ENCODE measurements at places on chromosomes 3 and 15.

- DNase-seq = no peak
These were observed 8.7 kb upstream of the ZNF774 start for GRCh38 chr15:90343302-90343790.

- no peak for DNase-seq
These were observed 127.9 kb downstream of the SQOR start for GRCh38 chr15:45762726-45763125.

- no peak for DNase-seq
These were observed 32.4 kb downstream of the CD200R1L start for GRCh38 chr3:112814266-112814665.

- DNase-seq = no peak
These were observed 7.6 kb downstream of the GPD1L start for GRCh38 chr3:32113981-32114545.

GRCh38 chr3:31077826-31078225 is 183.4 kb upstream of the GADL1 start:
- DNase-seq = no peak

DNA sequence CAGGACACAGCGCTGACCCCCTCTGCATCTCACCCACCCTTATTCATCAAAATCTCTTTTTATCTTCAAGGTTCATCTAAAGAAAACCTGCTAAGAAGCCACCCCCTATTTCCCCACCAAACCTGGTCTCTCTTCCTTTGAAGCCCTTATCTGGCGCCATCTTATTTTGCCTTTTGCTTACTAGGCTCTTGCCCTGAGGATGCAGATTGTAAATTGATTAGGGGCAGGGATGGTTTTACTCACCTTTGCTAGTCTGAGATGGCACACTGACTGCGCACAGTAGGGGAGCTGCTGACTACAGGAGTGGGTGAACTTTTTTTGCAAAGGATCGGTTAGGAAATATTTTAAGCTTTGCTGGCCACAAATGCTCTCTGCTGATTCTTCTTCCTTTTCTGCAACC is 78.9 kb upstream of the BHLHE40 start:
- no peak for DNase-seq

- DNase-seq = no peak
These were observed 90.7 kb upstream of the ICE2 start for GRCh38 chr15:60569596-60569995.

- DNase-seq = no peak
These were observed 12.5 kb upstream of the C15orf61 start for GRCh38 chr15:67508407-67508806.

GRCh38 chr3:160635213-160635612 is 41.7 kb upstream of the ARL14 start:
- DNase-seq = no peak

DNA sequence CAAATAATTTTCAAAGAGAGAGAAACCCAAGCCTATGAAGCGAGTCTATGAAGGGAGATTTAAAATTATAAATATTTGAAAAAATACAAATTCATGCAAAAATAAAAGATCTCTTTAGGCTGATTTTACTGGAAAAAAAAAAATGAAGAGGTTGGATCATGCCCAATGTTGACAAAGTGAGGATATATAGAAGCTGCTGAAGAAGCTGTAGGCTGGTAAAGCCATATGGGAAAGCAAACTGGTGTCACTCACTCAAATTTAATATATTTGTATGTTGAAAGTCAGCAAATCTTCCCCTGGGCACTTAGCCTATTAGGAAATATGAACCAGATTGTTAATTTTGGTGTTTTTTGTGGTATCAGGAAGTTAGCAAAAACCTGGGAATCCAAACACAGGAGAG is 61.8 kb upstream of the BCHE start:
- no peak for DNase-seq

GRCh38 chr3:150523538-150523937 is 22.8 kb downstream of the SERP1 start:
- no peak for DNase-seq

GRCh38 chr3:5442786-5443138 is 255.3 kb downstream of the EDEM1 start:
- DNase-seq = no peak

DNA sequence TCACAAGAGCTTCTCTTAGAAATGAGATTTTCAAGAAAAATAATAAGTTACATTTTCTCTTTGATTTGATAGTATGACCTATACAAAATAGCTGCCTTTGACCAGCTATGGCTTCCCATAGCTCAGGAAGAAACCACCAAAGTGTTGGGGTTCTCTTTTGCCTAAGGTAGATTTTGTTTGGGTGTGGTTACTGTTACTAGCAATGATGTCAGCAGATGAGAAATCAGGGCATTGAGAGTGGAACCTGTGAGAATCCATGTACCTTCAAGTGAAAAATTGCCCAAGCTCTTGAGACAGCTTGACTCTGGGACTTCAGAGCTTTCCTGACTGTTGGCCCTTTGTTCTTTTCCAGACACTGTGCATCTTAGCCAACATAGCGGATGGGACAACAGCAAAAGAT is 45.6 kb downstream of the NME9 start:
- no peak for DNase-seq

GRCh38 chr3:178260887-178261565 is 275.2 kb upstream of the KCNMB2 start:
- no peak for DNase-seq

- no peak for DNase-seq
These were observed 339.6 kb upstream of the ROBO2 start for GRCh38 chr3:76700323-76700722.

- DNase-seq = no peak
These were observed 7.7 kb upstream of the AADACL2 start for GRCh38 chr3:151726016-151726415.

GRCh38 chr3:172607305-172608121 is 84.3 kb upstream of the TNFSF10 start:
- no peak for DNase-seq

- no peak for DNase-seq
These were observed 311.2 kb downstream of the RPLP1 start for GRCh38 chr15:69763831-69764230.

DNA sequence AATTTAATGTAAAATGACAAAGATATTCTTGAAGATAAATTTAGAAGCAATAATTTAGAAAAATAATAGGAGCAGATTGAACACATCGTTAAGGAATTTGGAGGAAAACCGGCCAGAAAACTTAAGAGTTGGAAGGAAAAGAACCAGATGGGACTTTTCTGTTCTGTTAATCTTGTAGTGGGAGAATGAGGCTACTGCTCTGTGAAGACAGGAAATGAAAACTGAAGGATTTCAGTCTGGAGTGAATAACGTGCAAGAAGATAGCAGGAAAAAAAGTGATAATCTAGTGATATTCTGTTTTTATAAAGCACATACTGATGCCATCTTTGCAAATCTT is 74.2 kb downstream of the DPPA2 start:
- DNase-seq = no peak

DNA sequence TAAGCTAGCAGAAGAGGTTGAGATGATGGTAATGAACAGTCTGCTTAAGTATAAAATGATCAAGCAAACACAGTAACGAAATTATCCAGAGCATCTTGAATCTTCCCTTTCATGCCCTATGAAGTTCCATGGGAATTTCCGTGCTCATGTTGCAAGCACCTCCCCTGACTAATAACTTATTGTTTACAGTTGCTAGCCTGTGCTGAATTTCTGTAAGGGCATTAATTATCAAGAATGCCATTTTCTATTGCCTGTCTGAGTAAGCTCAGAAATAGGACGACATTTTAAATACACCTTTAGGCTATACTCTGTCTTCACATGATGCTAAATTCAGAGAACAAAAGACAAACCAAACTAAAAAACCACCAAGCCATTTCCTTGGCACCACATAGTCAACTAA is 257.5 kb upstream of the LRTM1 start:
- DNase-seq = no peak

GRCh38 chr3:34056181-34056910 is 257.9 kb downstream of the PDCD6IP start:
- DNase-seq = no peak

GRCh38 chr3:125351152-125351551 is 24.0 kb downstream of the ZNF148 start:
- DNase-seq = no peak

GRCh38 chr3:157043771-157044170 is 116.2 kb downstream of the CCNL1 start:
- DNase-seq = no peak

DNA sequence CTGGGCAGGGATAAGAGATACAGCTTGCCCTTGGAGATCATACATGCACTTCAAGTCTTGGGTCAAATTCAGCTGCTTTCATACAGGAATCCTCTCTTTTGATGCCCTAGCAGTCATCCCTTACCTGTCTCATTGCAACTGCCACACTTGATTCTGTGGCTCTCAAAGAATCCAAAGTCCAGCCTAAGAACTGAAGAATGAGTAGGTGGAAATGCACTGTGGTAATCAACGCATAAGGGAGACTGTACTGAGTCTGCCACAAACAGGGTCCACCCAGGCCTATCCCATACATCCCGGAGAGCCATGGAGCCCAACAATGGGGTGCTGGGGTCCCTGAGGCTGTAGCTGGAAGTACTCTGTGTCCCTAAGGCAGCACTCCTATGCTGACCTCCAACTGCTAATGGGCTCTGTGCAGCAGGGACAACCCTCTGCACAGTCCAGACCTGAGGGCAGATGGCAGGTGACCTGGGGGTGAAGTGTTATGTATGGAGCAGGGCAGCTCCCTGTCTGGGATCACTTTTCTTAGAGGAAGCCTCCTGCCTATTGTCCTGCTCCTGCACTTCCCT is 1.7 kb upstream of the VPS18 start:
- no peak for DNase-seq

GRCh38 chr3:123034996-123035395 is 7.4 kb upstream of the SEMA5B start:
- no peak for DNase-seq

DNA sequence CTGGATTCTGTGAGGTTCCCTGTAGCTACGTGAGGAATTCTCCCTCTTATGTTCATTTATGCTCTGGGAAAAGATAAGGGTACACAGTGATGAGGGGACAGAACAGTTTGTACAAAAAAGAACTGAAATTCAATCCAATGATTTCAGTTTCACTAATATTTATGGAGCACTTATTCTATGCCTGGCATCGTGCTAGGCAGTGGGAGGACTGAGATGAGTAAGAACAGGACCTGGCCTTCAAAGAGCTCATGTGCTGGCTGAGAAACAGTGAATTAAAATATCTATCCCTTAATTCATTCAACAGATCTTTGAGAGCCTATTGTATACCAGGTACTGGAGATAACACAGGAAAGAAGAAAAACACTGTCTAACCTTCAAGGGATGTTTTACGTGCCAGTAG is 22.2 kb downstream of the SSR3 start:
- DNase-seq = no peak

DNA sequence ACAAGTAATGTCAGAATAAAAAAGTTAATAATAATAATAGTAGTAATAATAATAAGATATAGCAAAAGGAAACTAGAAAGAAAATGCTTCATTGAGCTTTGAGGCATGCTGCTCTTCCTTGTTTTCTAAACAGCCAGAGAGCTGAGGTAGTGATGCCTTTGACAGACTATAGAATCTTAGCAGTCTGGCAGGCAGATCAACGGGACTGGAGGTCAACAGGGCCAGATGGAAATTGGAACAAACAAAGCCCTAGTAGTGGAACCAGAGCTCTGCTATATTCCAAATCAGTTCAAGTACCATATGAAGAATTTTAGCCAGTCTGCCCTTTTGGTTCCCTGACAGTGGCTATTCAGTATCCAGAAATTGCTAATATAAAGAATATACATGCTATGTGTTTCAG is 278.6 kb downstream of the NLGN1 start:
- DNase-seq = no peak

DNA sequence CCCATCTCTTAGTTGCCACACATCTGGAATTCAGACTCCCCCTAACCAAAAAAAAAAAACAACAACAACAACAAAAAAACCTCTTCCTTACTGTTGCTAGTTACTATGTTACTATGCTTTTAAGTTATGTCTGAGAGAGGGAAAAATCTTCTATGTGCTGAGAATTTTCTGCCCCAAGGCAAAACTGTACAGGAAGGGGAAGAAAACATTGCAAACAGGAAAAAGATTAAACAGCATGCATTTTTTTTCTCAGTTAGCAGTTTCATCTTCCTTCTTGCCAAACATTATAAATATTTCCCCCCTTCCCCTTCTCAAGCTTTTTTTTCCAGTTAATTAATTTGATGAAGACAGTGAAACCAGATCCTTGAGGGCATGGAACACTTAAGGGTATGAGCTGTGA is 1.1 kb upstream of the CD200R1 start:
- DNase-seq = no peak

DNA sequence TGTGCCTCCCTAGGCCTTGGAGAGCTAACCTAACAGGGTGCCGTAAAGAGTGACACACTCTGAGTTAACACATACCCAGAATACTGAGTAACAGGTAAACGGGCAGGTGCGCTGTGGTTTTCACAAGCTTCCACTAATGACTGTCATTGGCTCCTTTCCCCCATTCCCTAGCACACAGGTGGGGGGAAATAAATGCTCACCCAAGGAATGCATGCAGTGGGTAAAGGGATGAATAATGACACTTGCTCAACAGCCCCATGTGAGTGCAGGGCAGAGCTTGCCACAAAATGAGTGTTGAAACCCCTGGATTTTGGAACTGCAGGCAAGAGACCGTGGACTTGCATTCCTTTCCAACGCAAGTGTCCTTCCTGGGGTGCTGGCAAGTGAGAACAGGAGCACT is 57.6 kb downstream of the ADAMTS17 start:
- no peak for DNase-seq

DNA sequence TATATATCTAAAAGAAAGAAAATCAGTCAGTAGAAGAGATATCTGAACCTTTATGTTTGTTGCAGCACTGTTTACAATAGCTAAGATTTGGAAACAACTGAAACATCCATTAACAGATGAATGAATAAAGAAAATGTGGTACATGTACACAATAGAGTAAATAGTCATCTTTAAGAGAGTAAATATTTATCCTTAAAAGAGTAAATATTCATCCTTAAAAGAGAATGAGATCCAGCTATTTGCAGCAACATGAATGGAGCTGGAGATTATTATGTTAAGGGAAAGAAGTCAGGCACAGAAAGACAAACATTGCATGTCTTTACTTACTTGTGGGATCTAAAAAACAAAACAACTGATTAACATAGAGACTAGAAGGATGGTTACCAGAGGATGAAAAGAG is 197.0 kb upstream of the CBLB start:
- no peak for DNase-seq
